ENCODE measurements at places on chromosomes 7 and 10.

GRCh38 chr7:30308389-30308788 is 24.0 kb downstream of the ZNRF2 start:
- peak; percentile 27 for DNase-seq

- no peak for DNase-seq
Measured at GRCh38 chr7:44783407-44783806, 13.1 kb upstream of the PPIA start.

DNA sequence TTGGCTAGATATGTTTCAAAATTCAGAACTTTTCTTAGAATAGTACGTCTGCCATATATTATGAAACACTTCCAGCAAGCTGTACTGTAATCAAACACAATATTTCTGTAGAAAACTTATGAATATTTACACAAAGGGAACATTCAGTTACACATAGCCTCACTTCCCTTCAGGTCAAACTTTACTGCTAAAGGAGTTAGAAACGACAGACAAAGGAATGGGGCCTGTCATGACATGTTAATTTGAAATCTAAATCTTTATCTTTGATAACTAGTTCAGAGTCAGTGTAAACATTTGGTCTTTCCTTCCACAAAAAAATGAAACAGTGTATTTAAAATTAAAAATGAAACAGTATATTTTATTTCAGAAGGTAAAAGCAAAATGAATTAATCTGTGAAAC is 1.0 kb upstream of the CROT start:
- DNase-seq: no peak

DNA sequence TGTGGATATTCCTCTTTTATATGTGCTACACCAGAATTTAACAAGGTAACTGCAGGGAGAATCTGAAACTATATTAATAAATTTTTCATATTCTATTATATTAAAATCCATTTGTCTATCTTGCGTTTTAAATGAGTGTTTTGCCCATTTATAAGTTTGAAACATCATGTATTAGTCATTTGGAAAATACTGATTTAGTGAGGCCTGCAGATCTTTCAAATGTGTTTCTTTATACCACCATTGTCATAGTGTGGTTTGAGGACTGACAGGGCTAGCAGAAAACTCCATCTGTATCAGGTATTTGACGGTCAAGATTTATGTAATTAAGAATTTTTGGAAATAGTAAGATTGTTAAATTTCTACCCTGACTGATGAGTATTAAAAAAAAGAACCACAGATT is 29.3 kb downstream of the MAPK8 start:
- no peak for DNase-seq

GRCh38 chr10:18240185-18240882 is 100.1 kb downstream of the CACNB2 start:
- DNase-seq: no peak

DNA sequence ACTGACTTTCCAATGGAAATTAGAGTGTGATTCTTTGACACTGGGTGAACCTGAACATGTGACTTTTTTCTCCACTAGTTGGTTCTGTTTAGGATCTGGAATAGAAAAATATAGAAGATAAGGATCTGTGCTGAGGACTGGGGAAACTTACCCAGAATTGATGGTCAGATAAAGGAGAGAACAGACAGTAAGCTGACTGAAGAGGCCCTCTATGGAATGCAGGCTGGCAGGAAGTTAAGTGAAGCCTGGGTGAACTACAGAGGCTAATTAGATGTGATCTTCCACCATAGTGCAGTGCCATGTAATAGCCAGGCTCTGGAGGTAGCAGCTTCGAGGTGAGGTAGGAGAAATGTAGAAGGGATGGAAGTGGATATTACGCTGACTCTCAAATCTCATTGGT is 455.3 kb downstream of the PLXDC2 start:
- DNase-seq: no peak

All from CD4-positive, alpha-beta T cell treated with Interleukin-2 at 100 ng/mL for 4 hours (primary cell).